Activated CD4-positive, alpha-beta T cell treated with anti-CD3 and anti-CD28 coated beads, Interleukin-2, amount 10 ng/mL, durations not matched to agents 7 days and 5 days (primary cell): ENCODE measurements at places on chromosomes 3 and 15. TPM values are rescaled to one million over a fixed set of nuclear protein-coding genes. Genes with fewer than 3 reads are reported as not detected.

- no peak overlapping the region for H3K27ac ChIP-seq
- no peak overlapping the region for H3K4me3 ChIP-seq
- peak; percentile 64 for DNase-seq
Observed at GRCh38 chr3:142279965-142280590, 54.7 kb upstream of the GK5 start.

C3orf22 gene
- not detected for total RNA-seq

GRCh38 chr3:78736863-78737262, 1030.9 kb downstream of the ROBO1 start:
- no peak for DNase-seq
- no peaks in the 10 kb centered on the region for H3K27me3 ChIP-seq
- no peaks in the 10 kb centered on the region for H3K4me1 ChIP-seq
- no peaks in the 10 kb centered on the region for H3K36me3 ChIP-seq
- H3K4me3 ChIP-seq = no peak overlapping the region

DNA sequence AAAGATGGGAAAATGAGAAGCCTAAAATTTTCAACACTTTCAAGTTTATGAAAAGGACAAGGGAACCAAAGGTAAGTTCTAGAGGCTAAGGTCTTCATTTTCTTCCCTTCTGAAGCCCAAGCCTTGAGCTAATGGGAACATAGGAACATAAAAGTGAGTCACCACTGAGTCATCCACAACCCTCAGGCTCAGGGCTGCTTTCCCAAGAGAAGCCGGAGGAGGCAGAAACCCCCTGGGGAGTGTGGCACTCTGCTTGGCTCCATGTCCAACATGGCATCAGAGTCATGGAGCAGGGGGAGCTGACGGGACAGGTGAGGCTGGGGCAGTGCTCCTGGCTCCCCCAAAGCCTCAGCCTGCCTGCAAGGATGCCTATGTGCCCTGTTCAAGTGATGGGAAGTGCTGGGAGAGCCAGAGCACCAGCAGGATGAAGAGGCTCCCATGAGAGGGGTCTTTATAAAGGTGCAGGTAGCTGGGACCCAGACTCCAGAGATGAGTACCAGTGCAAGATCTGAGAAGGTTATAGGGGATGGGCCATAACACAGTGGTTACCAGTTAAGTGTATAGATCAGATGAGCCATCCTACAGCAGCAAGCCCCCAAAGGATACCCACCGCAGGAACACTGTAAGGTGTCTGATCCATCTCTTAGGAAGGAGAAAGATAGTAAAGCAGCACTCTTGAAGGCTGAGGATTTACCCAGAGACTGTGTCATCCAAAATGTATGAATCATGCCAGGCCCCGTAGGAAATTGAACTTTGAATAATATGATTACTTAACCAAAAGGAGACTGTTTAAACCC, 31.8 kb upstream of the RYR3 start:
- peaks cover 2% of the 10 kb centered on the region for H3K27me3 ChIP-seq
- no peaks in the 10 kb centered on the region for H3K4me1 ChIP-seq
- no peaks in the 10 kb centered on the region for H3K36me3 ChIP-seq

- H3K4me1 ChIP-seq = peaks cover 20% of the 10 kb centered on the region
- H3K27me3 ChIP-seq = no peaks in the 10 kb centered on the region
- H3K36me3 ChIP-seq = peaks cover 36% of the 10 kb centered on the region
- H3K27ac ChIP-seq = no peak overlapping the region
- H3K4me3 ChIP-seq = no peak overlapping the region
- no peak for DNase-seq
Observed at GRCh38 chr3:113719294-113719693, 22.9 kb upstream of the USF3 start.

DNA sequence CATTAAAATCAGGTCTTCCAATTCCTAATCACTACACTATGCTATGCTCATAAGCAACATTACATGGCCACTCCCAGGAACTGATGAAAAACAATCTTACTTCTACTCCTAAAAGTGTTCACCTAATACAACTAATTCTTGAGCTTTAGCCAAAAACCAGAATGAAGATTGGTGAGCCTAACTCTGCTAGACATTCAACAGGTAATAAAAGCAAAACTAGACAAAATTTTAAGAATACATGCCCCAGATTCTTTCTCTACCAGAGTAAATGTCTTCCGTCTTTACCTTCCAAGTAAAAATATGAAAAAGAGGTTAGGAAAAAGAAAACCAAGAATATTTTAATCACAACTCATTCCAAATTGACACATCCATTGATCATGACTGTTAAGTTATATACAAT, 31.3 kb downstream of the ATP13A3 start:
- H3K4me1 ChIP-seq = no peaks in the 10 kb centered on the region
- no peak overlapping the region for H3K27ac ChIP-seq
- H3K36me3 ChIP-seq = peaks cover 39% of the 10 kb centered on the region
- no peak for DNase-seq
- H3K4me3 ChIP-seq = no peak overlapping the region
